Stimulated activated CD4-positive, alpha-beta T cell treated with anti-CD3 and anti-CD28 coated beads, Interleukin-1b, Interleukin-23, amount 100 ng/mL, for 48 hours (primary cell): ENCODE measurements at places on chromosomes 6 and 20.

DNA sequence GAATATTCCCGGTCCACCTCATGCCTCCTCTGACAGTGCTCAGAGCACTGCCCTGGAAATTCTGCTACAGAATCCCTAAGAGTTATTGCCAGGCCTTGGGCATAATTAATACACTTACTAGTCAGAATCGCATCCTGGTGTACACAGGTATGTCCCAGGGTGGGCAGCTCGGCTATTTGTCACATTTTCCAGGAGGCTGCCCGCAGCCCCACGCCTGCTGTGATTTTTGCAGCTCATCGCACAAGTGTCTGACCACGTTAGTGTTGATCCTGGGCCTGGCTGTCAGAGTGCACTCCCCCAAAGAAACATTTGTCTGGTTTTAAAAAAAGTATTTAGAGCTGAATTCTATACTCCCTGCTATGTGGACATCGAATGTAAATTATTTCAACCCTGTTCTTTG is 105.4 kb downstream of the CD83 start:
- no peak for DNase-seq

- no peak for DNase-seq
These were observed 371.4 kb upstream of the ID4 start for GRCh38 chr6:19465760-19466159.

GRCh38 chr20:43446361-43446879 is 11.3 kb upstream of the SRSF6 start:
- DNase-seq: no peak

- no peak for DNase-seq
These were observed 158.3 kb upstream of the OGFRL1 start for GRCh38 chr6:71130277-71130676.

GRCh38 chr6:162450358-162450757 is 277.2 kb downstream of the PRKN start:
- no peak for DNase-seq

DNA sequence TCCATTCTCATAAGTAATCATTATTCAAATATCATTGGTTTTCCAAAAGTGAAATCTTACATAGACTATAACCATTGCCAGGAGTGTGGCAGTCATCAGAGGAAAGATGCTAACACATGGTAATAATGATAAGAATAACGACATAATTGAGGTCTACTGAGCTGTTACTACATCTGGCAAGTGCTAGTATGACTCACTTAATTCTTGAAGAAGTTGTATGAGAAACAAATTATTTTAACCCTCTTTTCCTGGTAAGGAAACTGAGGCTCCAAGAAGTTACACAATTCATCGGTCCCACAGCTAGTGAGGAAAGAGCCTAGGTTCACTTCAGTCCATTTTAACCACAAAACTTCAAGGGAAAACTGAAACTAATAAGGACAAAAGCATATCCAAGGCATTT is 335.6 kb upstream of the BTBD3 start:
- no peak for DNase-seq

- no peak for DNase-seq
These were observed 26.0 kb downstream of the FAM229B start for GRCh38 chr6:112113431-112113830.

- DNase-seq: no peak
These were observed 652 bp downstream of the BMP6 start for GRCh38 chr6:7726416-7727085.

DNA sequence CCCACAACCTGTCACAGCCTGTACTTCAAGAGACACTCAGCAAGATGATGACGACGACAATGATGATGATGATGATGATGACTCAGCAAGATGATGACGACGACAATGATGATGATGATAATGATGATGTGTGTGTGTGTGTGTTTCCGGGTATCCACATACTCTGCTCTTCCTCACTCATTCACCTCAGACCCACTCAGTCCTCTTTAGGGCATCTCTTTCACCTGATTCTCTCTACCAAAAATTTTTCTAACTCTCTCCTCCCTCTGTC is 1.2 kb upstream of the EIF6 start:
- no peak for DNase-seq

- DNase-seq: peak; percentile 30
These were observed 414.0 kb downstream of the GJA1 start for GRCh38 chr6:121849477-121849876.

GRCh38 chr6:100512203-100512862 is 47.6 kb upstream of the SIM1 start:
- DNase-seq: no peak

- DNase-seq: no peak
These were observed 19.2 kb downstream of the MGME1 start for GRCh38 chr20:17987988-17988387.

- DNase-seq: no peak
These were observed 197.9 kb downstream of the PREX1 start for GRCh38 chr20:48629960-48630315.

- DNase-seq: no peak
These were observed 110.4 kb downstream of the ADGRG6 start for GRCh38 chr6:142412241-142412640.

DNA sequence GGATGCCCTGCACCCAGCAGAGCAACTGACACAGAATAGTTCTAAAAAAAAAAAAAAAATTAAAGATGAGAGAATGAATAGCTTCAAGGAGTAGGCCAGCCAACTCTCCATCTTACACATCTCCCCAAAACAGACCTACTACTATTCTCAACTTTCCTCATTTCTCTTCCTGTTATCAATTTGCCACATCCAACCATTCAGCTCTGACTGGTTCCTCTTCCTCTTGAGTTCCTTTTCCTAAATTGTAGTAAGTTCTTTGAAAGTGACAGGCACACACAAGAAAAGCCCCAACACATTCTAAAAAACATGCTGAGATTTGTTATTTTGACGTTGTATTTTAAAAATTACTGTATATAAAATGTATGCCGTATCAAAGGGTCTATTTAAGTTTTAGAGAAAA is 117.2 kb downstream of the PDSS2 start:
- no peak for DNase-seq

- DNase-seq: no peak
These were observed 9.0 kb downstream of the POLH start for GRCh38 chr6:43584892-43585570.

GRCh38 chr20:45823949-45824835 is 2.9 kb downstream of the TNNC2 start:
- peak; percentile 57 for DNase-seq

GRCh38 chr20:21514553-21515251 is 838 bp upstream of the NKX2-2 start:
- DNase-seq: no peak

DNA sequence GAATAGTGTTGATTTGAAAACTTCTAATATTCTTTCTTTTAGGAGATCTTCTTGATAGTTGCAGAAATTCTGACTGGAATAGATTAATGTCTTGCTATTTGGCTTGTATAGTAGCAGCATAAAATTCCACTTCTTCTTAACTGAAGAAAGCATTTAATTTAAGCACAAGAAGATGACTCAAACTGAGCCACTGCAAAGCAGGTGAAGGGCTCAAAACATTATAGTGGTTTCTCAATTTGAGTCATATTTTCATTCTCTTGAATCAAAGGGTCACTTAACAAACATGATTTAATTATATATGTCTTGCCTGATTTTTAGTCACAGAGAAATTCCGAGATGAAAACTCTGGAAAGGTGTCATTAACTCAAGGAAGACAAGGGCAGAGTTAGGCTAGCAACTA is 239.3 kb downstream of the ZNF217 start:
- no peak for DNase-seq

DNA sequence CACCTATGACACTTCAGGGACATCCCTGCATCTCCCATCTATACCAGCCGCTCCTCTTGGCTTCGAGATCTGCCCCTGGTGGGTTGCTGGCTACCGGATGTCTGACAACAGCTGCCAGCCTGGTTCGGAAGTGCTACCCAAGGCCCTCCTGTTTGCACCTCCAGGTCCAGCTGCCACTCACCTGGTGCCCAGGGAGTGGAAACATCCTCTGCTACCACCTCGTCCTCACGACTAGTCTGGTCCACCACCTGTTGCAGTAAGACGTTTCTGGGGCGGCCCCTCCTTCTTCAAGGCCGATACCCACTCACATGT is 8.3 kb upstream of the PCMTD2 start:
- DNase-seq: no peak

DNA sequence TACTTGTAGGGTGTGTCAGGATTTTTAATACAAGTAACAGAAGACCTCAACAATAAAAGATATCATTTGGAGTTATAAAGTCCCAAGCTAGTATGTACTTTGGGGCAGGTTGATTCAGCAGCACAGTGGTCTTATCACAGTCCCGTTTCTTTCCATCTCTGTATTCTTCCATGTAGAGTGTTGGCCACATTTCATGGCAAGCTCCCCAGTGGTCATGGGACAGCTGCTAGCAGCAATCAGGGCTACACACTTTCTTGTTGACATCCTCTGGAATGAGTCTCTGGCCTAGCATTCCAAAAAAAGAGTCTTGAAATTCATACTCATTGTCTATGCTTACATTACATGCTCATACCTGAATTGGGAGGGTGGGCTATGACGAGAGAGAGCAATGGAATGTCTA is 53.2 kb downstream of the SOBP start:
- no peak for DNase-seq

- DNase-seq: no peak
These were observed 48.8 kb upstream of the CHRNA4 start for GRCh38 chr20:63409834-63410435.

GRCh38 chr20:62273416-62273815 is 29.4 kb upstream of the ADRM1 start:
- no peak for DNase-seq

DNA sequence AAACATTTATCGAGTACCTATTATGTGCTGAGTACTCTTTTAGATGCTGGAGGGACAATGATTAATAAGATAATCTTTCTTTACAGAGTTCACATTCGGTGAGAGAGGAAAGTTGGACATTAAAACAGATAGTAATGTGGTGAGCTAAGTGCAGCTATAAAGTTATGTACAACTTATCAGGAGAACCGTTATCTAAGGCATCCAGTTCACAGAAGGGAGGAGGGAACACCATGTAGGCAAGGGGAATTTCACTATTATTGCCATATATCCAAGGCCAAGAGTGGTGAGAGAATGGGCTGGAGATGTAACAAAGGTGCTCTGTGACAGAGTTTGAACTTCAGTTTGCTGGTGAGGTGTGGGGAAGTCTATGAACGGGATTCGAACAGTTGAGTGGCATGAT is 105.8 kb downstream of the CARMIL1 start:
- DNase-seq: no peak
